Mucosa of gallbladder (tissue), 1 donor: ENCODE measurements at places on chromosomes 4 and X. TPM values are rescaled to one million over a fixed set of nuclear protein-coding genes. Genes with fewer than 3 reads are reported as not detected.

- no peak for DNase-seq
Observed at GRCh38 chr4:105274504-105274903, 127.8 kb downstream of the TET2 start.

GRCh38 chr4:87019246-87019791, 84.5 kb downstream of the AFF1 start:
- DNase-seq: no peak

GRCh38 chr4:103076747-103077347, at the start of gene SLC9B2:
TSS of gene SLC9B2 (minus strand) at chr4:103076761. CDS start at chr4:103067550, 9,211 bp downstream.
- DNase-seq: no peak

DNA sequence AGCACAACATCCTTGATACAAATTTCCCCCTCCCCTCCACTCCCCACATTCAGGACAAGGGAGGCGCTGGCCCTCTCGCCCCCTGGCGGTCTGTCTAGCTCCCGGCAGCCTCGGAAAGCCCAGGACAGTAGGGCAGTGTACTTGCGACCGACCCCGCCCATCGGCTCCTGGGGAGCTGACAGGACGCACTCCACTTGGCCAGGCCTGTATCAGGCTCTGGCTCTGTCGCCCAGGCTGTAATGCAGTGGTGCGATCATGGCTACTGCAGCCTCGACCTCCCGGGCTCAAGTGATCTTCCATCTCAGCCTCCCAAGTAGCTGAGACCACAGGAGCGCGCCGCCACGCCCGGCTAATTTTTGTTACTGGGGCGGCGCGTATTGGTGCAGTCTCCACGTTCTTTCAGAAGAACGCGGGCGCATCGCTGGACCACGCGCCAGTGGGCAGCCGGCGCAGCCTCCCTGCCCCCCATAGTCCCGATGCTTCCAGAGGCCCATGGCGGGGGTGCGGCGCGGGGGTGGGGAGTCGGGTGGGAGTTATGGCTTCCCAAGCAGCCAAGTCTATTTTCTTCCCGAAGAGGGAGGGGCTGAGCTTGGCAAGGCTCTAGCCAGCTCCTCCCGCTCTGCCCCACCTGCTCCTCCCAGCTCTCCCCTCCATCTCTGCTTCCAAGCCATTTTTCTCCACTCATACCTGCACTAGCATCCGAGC, 7.8 kb upstream of the AKAP14 start:
- DNase-seq: peak; percentile 24

GRCh38 chr4:18366892-18367291, 345.3 kb upstream of the LCORL start:
- DNase-seq: no peak

DNA sequence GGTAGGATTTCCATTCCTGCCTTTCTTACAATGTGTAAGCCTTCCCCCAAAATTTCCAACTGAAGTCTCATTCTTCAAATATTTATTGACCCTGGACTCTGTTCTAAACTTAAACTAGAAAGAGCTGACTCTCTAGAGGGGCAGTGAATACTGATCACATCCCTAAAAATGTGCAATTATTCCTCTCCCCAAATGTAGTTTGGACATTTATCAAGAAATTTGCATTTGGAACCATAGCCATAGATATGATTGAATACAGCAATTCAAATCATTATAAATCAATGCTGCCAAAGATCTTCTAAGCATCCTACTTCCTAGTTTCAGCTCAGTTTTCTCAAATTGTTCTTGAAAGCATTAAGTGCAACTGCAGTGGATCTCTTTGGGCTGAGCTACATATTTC, 525.7 kb downstream of the RAB28 start:
- DNase-seq: no peak

The NWD2 gene
- 0.09 TPM for total RNA-seq

GRCh38 chr4:98260047-98260578, 1.1 kb upstream of the RAP1GDS1 start:
- DNase-seq: peak; percentile 29

The SSX4B gene
- not detected for total RNA-seq

DNA sequence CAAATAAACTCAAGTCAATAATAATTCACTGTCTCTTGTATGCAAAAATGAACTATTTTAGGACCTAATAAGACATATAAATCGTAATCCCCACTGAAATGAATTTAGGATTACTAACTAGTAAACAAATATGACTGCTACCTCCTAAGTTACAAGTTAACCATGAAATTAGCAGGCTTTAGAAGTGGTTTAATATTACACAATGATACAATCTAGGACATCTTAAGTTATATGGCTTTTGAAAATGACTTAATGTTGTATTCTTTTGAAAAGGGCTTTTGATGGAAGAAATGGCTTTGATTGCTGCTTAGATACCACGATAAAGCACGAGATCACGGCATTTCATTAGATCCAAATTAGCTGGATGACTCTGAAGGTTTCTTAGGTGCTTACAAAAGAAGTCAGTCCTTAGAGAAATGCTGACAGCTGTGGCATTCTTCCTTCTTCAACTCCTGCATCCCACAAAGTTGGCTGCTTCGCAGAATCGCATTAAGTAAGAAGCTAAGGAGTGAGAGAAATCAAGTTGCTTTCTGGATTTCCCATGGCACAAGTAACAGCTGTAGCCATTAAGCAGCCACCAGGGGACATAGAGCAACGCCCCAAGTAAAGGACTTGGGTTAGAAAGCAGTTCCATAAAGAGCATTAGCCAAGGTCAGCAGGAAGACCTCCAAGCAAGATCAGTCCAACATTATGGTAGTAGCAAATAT, 6.9 kb downstream of the SLC10A7 start:
- no peak for DNase-seq

- DNase-seq: no peak
Observed at GRCh38 chr4:8326206-8326605, 56.7 kb downstream of the HTRA3 start.

The FAM236A gene
- not detected for total RNA-seq

DNA sequence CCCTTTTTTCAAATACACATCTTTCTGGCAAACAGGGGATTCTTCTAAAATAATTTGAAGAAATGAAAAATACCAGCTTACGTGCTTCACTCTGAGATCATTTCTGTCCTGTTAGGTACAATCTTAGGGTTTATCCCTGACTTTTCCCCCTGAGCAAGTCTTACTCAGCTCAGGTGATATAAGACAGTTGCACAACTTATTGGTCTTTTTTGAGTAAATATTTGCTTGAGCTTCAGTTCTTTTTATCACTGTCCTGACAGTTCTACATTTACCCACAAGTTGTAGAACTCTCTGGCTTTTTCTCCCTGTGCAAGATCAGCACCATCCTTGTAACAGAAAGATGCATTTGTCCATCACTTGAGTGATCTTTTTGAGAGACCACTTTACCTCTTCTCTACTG, 84.9 kb downstream of the MID1IP1 start:
- no peak for DNase-seq

The ITM2A gene
- total RNA-seq: 28.1 TPM

The ADRA2C gene
- total RNA-seq: 6.4 TPM

- no peak for DNase-seq
Observed at GRCh38 chrX:8447368-8447767, 17.3 kb upstream of the VCX3B start.

- DNase-seq: no peak
Observed at GRCh38 chr4:46870411-46870810, 38.6 kb downstream of the COX7B2 start.

- DNase-seq: no peak
Observed at GRCh38 chr4:20403846-20404245, 152.1 kb downstream of the SLIT2 start.

DNA sequence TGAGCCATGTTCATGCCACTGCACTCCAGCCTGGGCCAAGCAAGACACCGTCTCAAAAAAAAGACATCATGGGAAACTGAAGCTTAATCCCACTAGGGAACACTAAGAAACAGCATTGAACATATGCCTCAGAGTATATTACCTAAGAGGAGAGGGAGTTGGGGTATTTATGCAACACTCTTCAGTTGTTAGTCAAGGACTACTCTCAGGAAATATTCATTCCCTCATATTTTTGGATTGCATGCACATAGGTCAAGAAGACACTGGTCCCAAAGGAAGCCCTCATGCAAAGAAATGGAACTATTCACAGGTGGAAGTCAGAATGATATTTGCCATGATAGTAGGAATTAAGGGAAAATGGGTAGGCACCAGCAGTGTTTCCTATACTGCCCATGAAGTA, 22.8 kb upstream of the PAPSS1 start:
- no peak for DNase-seq

The SCFD2 gene
- 15.8 TPM for total RNA-seq

GRCh38 chr4:89110986-89111832, at the start of gene TIGD2:
TSS of gene TIGD2 (plus strand) at chr4:89111533. CDS start at chr4:89112975, 1,442 bp downstream.
- DNase-seq: peak; percentile 90

The DDX53 gene
- not detected for total RNA-seq

DNA sequence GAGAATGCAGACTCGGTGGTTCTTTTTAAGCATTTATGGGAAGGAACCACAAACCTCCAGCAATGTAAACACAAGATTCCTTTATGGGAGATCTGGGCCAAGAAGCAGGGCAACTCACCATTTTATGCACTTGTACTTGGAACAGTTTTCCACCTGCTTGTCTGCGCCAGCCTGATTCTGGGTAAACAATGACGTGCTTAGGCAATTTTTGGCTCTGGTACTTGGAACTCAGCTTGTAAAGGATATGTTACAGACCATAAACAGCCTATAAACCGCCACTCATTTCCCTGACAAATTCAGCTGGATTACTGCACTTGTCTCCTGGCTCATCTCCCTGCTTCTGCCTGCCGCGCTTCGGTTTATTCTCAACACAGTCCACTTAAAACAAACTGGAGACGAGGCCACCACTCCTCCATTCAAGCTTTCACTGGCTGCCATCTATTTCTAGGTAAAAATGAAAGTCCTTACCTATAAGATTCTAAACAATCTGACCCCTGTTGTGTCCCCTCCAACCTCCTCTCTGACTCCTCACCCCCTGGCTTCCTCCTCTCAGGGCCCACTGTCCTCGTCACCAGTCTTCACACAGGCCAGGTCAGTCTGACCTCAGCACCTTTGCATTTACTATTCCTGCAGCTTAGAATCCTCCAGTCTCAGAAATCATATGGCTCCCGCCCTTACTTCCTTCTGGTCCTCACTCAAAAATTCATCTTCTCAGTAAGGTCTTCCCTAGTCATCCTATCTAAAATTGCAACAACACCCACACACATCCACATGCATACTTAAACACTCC, 205.9 kb upstream of the GALNT7 start:
- DNase-seq: peak; percentile 66

DNA sequence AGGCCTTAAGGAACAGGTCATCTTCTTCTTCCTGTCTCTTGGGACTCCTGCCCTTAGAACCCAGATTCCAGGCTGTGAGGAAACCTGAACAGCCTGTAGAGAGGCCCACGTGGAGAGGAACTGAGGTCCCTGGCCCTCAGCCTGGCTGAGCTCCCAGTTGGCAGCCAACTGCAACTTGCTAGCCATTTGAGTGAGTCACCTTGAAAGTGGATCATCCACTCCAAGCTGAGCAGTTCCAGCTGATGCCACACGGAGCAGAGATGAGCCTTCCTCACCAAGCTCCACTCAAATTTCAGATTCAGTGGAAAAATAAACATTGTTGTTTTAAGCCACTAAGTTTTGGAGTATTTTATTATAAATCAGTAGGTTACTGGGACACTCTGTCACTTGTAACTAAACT, 392.5 kb downstream of the BCOR start:
- peak; percentile 82 for DNase-seq

The PAGE4 gene
- not detected for total RNA-seq

DNA sequence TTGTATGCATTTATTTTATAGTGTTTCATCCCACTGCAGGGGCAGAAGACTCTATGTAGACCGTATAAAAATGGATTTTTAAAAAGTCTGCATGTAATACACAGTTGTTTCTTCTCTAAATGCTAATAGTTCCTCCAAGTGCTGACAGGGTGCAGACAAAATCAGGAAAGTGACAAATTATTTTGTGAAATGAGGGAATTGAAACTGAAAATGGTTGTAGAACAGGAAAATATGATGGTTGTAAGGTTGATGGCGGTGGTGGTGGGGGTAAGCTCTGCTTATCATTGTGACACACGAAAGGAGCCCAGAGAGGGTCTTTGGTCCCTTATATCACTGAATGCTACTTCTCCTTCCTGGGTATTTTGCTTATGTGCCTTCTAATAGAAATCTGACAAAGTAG, 4.3 kb downstream of the IL15 start:
- no peak for DNase-seq

GRCh38 chr4:107931775-107932321, 499 bp downstream of the CYP2U1 start:
- peak; percentile 10 for DNase-seq

DNA sequence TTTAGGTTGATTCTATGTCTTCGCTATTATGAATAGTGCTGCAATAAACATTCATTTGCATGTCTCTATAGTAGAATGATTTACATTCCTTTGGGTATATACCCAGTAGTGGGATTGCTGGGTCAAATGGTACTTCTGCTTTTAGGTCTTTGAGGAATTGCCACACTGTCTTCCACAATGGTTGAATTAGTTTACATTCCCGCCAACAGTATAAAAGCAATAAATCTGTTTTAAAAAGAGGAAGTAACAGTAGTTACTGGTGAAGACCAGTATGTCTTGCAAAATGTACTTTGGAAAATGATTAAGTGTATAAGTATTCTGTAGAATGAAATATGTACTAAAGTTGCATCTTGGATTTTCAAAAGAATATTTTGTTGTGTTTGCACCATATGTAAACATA, 77.3 kb downstream of the SHROOM4 start:
- DNase-seq: no peak

DNA sequence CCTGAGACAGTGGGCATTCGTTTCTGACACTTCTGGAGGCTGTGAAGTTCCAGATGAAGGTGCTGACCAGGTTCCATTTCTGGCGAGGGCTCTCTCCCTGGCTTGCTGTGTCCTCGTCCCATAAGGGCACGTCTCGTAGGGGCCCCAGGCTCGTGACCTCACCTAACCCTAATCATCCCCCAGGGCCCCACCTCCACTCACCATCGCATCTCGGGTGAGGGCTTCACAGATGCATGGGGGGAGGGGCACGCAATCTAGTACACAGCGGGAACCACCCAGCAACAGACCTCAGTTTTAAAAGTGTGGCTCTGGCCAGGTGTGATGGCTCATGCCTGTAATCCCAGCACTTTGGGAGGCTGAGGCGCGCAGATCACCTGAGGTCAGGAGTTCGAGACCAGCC, 22.1 kb downstream of the PDE6B start:
- DNase-seq: no peak

DNA sequence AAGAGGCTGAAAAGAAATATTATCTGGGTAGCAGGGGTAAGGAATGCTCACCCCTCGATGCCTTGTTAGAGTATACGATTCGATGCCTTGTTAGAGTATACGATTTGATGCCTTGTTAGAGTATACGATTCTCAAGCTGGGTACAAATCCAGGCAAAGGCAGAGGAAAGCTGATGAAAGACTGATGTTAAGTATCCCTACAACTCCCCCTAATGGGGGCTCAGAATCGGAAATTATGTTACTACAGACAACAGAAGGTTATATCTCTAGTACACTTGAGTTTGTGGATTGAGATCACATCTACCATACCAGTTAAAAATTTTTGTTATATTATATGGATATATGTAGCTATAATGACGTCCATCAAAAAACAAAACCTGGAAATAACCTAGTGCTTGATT, 4.8 kb downstream of the LRRC66 start:
- DNase-seq: no peak

The NEUROG2 gene
- not detected for total RNA-seq

The ATP1B4 gene
- total RNA-seq: not detected

GRCh38 chr4:121030711-121031110, 41.6 kb downstream of the NDNF start:
- DNase-seq: no peak
